ENCODE measurements at places on chromosomes 2 and 18. TPM values are rescaled to one million over a fixed set of nuclear protein-coding genes. Genes with fewer than 3 reads are reported as not detected.

The DNAH7 gene
- 3.4 TPM for total RNA-seq

The B3GNT7 gene
- total RNA-seq, result 7.4 TPM

DNA sequence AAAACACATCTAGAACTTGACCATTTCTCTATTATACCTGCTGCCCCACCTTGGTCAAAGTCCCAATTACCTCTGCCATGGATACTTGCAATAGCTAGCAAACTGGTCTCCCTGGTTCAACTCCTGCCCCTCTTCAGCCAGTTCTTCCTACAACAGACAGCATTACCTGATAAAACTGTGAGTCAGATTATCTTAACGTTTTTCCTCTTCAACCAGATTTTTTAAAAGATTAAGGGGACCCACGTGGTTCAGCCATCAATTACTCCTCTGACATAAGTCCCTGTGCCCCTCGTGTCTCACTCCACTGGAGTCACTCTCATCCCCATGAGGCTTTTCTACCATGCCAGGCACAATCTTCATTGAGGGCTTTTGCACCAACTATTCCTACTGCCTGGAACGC, 5.3 kb upstream of the ARHGAP15 start:
- no peak for DNase-seq

DNA sequence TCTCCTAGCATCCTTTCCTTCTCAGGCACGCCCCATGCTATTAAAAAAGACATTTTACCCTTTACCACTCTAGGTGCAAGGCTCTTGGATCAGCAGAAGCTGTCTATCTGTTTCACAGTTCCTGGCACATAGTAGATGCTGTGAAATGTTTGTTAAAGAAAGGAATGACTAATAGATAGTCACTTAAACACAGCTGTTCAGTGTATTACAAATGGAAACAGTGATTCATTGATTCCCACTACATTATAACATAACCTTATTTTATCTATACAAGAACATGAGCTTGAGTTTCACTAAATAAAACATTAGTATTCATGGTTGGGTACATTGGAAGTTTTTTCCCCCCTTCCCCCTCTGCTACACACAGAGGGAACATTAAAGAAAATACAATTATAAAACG, 142.1 kb downstream of the ASXL3 start:
- no peak for DNase-seq

DNA sequence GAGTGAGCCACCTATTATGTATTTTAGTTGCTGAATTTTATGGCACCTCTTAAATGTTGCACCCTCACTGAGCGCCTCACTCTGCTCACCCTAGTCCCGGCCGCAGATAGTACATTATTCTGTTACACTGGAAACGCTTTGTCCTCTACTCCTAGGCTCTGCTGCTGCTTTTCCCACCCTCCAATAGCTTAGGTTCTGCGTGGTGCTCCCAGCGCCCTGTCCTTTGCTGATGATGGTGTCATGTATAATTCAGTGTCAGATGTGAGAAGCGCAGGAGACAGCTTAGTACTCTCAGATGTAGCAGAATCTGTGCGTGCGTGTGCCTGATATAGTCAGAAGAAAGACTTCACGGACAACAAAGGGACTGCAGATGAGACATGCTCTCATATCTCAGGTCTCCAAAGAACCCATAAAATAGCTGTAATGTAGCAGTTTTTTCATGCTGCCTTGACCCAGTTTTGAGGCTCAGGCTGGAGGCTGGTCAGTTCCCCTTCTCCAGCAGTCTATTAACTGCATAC, 1.4 kb upstream of the REEP1 start:
- no peak for DNase-seq

- no peak for DNase-seq
Measured at GRCh38 chr2:134307334-134307733, 53.5 kb downstream of the MGAT5 start.

- DNase-seq, result no peak
Measured at GRCh38 chr2:78681386-78681785, 344.1 kb upstream of the REG3G start.

GRCh38 chr2:60316381-60317033, 236.9 kb downstream of the BCL11A start:
- no peak for DNase-seq

DNA sequence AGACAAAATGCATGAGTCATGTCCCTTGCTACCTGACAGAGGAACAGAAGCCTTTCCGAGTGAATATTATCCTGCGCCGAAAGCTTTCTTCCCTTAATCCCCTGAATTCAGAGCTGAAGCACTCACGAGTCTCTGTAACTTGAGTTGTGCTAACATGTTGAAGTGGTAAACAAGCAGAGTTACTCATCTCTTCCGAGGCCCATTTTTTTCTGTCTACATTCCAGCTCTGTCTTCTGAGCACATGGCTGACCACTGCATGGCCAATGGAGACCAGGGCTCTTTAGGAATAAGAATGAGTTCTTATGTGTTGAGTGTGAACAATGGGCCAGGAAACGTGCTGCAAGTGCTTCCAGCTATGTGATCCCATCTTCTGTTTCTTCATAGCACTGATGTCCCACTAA, 73.1 kb upstream of the PID1 start:
- DNase-seq, result no peak
